ENCODE measurements at places on chromosomes 11 and 22.

GRCh38 chr11:61855939-61856680 lies 28.0 kb downstream of the FADS2 start:
- DNase-seq, result no peak

DNA sequence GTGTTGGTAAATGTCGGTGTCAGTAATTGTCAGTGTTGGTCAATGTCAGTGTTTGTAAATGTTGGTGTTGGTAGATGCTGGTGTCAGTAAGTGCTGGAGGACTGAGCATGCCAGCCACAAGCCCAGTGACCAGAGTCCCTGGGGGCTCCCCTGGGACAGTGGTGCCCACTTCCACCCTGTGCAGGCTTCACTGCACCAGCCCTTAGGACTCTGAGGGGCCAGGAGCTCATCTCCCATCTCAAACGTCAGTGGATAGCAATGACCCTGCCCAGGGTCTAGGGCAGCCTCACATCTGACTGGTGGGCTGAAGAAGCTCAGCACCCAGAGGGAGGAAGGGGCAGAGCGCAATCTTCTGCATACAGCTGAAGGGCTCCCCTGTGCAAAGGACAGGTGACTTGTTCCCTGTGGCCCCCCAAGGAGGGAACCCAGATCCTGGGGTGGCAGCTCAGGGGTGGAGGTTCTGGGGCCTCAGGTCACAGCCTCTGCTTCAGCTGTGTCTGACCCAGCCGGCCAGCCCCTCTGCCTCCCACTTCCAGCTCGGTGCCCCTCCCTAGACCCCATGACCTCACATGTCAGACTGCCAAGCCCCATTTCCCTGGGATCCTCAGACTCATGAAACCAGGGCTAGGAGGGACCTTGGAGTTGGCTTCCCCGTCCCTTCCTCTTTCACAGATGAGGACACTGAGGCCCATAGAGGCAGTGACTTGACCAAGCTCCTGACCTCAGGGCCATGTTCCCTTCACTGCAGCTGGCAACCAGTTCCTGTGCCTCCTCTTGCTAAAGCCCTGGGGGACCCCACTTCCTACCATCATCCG lies 138.4 kb downstream of the CRYBB2 start:
- no peak for DNase-seq

DNA sequence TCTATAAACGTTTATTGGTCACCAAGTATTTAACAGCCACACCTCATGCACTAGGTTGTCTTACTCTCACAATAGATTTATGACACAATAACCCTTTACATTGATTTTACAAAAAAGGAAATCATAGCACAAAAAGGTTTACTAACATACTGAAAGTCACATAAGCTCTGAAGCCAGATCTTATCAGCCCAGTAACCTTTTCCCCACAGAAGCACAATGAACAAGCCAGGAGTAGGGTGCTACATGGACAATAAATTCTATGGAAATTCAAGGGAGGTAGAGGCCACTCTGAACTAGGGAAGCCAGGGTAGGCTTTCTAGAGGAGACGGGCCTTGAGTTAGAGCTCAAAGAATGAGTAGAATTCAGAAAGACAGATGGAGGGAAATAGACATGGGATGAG lies 633.5 kb upstream of the CADM1 start:
- DNase-seq, result no peak

GRCh38 chr11:78806214-78807004 lies 231.7 kb upstream of the NARS2 start:
- DNase-seq, result no peak

- no peak for DNase-seq
Measured at GRCh38 chr22:31144223-31144622, 3.9 kb upstream of the PLA2G3 start.

DNA sequence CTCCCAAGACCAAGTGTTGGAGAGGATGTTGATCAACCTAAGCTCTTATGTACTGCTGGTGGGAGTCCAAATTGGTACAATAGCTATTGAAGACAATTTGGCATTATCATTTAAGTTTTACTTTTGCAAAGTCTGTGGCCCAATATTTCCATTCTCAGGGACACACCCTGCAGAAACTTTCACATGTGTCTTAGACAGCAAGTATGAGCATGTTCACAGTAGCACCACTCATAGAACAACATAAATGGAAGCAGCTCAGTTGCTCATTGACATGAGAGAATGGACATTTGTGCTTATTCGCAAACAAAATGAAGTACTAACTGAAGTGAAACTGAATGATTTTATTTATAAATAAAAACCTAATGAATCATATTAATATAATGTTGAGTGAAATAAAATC lies 135.5 kb downstream of the NOX4 start:
- no peak for DNase-seq

DNA sequence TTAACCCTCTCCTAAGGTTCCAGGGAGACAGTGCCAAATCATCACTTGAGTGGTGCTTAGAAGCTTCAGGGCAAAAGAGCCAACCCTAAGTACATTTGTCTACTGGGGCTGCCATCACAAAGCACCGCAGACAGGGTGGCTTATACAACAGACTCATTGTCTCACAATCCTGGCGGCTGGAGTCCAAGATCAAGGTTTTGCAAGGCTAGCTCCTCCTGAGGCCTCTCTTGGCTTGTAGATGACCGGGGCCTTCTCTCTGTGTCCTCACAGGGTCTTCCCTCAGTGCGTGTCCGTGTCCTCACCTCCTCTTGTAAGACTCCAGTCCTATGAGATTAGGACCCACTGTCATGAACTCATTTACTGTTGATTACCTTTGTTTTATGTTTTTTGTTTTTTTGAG lies 34.1 kb upstream of the CD81 start:
- DNase-seq, result no peak

GRCh38 chr11:61187505-61188130 lies 15.7 kb upstream of the PGA3 start:
- peak; percentile 90 for DNase-seq

DNA sequence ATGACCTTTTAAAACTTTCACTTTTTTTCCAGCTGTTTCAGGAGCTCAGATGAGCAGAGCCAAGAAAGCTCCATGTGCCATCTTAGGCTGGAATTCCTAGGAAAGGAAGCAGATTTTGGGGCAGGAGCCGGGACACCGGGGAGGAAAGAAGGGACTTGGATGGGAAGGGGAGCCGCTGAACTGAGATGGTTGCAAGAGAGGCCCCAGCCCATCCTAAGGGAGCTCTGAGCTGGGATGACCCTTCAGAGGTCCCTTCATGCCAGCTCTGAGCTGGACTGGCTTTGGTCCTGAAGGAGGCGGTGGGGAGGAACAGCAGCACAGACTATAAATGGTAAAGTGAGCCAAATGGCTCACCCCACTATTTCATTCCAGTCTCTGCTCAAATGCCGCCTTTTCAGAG lies 55.2 kb upstream of the SLC22A12 start:
- no peak for DNase-seq

- no peak for DNase-seq
Measured at GRCh38 chr11:69524991-69525411, 43.5 kb downstream of the LINC01488 start.

GRCh38 chr22:27100789-27101188 lies 443.4 kb downstream of the MIAT start:
- DNase-seq, result peak; percentile 51

- no peak for DNase-seq
Measured at GRCh38 chr11:62459080-62459479, 40.2 kb downstream of the SCGB1A1 start.

GRCh38 chr22:35862697-35863096 lies 145.0 kb downstream of the APOL5 start:
- no peak for DNase-seq

GRCh38 chr11:72409458-72409857 lies 24.9 kb downstream of the CLPB start:
- no peak for DNase-seq

GRCh38 chr22:24376586-24376985 lies 50.8 kb upstream of the ADORA2A start:
- DNase-seq, result no peak

DNA sequence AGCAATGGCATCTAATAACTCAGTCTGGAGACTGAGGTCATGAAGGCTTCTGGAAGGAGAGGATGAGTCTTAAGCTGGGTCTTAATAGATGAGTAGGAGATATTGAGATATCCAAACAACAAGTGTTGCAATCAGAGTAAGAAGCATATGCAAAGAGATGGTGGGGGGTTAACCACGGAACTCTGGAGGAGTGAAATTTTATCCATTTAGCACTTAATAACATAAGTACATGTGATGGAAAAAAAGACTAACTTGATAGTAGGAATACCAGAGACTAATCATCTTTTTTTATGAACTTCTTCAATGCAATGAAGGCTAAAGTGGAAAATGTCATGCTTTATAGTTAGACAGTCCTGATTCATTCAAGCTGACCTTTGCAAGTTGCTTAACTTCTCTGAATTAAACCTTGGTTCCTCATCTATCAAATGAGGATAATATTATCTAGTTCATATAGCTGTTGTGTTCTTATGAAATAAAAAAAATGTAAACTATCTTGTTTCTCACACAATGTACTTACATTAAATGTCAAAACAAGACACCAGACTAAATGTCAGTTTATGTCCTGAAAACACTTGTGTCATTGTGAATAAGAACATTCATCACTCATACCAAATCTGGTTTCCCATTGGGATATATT lies 403.1 kb upstream of the CCDC90B start:
- no peak for DNase-seq

- DNase-seq, result no peak
Measured at GRCh38 chr11:36103933-36104530, 160.2 kb downstream of the LDLRAD3 start.

- DNase-seq, result no peak
Measured at GRCh38 chr22:17802822-17803221, 28.6 kb upstream of the BID start.

DNA sequence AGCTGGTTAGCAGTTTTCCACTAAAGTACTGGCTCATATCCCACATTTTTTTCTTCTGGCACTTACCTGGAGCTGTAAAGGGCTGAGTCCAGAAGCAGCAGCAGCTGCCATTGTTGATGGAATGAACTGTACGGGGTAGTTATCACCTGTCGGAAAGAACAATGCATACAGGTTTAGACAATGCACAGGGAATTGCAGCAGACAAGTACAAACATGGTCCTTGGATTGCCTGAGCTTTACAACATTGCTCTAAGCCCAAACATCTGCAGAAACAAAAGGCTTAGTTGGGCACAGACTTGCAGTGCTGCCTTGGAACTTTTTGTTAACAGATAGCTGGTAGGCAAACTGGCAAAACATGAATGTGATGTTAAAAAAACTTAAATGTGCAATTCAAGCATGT lies 258.8 kb downstream of the SOX6 start:
- no peak for DNase-seq

GRCh38 chr22:38108561-38109319 lies 1.7 kb downstream of the BAIAP2L2 start:
- no peak for DNase-seq

DNA sequence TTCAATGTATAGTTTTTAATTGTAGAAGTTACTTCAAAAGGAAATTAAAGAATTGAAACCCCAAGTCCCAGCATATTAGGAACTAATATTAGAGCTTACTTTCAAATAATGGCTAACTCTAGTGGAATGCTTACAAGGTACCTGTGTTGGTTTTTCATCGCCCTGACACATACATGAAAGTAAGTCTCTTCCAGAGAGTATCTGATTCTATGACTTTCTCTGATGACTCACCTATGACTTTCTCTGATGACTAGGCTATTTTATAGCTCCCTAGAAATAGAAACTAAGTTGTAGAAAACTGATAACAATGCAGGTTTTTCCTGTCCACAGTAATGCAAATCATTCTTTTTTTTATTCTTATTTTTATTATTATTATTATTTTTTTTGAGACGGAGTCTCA lies 33.6 kb upstream of the MMP7 start:
- no peak for DNase-seq

All from WTC11 (cell line).